ENCODE measurements at places on chromosomes 3 and 15.
A peak's percentile ranks its signal among the peaks of the same experiment; 100 is the strongest.

- no peak for DNase-seq
Observed at GRCh38 chr3:102526865-102527264, 92.0 kb downstream of the ZPLD1 start.

GRCh38 chr3:87732294-87732693, 326.5 kb downstream of the CGGBP1 start:
- no peak for DNase-seq

DNA sequence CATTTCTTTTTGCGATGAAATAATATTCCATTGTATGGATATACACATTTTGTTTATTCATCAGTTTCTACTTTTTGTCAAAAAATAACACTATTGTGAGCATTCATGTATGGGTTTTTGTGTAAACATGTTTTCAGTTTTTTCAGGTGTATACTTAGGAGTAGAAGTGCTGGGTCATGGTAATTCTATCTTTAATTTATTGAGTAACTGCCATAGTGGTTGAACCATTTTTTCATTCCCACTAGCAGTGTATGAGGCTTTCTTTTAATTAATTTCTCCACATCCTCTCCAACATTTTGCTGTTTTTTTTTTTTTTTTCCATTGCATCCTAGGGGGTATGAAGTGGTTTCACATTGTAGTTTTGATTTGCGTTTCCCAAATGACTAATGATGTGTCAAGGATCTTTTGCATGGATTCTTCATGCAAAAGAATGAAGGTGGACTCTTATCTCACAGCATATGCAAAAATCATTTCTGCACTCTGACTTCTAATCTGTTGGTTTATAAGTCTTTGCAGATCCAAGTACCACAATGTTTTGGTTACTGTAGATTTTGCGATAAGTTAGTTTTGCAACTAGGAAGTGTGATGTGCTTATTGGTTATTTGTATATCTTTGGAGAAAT, 12.6 kb downstream of the ATP2C1 start:
- DNase-seq: no peak

GRCh38 chr3:125965505-125965904, 3.5 kb upstream of the ROPN1B start:
- no peak for DNase-seq

- peak; percentile 28 for DNase-seq
Observed at GRCh38 chr15:68383161-68384074, 48.5 kb downstream of the ITGA11 start.

- DNase-seq: no peak
Observed at GRCh38 chr15:91073077-91073476, 27.0 kb upstream of the SV2B start.

DNA sequence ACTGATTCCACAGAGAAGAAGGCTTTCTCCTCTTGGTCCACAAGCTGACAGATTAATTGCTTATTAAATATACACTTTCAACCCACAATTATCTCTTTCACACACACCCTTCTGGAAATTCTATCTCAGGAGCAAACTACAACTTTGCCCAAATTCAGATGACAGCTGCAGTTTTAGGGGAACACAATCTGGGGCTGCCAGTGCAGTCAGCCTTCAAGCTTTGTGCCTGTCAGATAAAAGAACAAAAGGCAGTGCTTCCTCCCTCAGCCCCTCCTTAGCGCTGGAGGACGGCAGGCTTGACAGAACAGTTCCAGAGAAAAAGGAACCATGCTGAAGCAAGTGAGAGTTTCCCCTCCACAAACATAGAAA, 99.6 kb downstream of the TMCC1 start:
- no peak for DNase-seq

DNA sequence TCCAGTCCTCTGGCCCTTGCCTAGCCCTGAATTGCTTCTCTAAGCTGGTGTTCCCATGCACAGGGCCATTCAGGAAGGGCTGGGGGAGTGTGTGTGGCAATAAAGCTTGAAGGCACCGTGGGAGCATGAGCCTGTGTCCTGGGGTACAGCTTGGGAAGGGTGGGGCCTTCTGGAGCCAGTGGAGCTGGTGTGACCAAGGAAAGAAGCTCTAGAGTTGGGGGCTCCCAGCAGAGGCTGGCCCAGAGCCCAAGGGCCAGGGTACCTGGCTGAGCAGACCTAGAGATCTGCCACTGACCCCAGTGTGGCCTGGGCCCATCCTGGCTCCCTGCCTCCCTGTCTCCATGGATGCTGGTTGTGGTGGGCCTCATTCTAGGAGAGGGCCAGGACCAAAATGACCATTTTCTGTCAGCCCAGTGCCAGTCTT, 8.1 kb downstream of the ABTB1 start:
- DNase-seq: no peak

GRCh38 chr3:195249057-195249770, 21.7 kb downstream of the XXYLT1 start:
- no peak for DNase-seq

DNA sequence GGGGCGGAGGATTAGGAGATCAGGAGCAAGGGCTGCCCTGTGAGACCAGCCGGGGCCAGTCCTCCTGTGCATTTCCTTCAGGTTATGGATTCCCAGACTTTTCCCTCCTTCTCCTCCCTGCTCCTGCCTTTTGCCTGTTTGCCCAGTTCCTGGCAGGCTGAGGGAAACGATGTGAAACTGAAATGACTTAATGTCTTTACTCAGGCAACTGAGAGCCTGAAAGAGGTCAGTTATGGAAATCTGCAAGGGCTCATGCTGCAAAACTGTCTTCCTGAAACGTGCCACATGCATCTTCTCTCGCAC, 57.2 kb downstream of the MESD start:
- DNase-seq: no peak

DNA sequence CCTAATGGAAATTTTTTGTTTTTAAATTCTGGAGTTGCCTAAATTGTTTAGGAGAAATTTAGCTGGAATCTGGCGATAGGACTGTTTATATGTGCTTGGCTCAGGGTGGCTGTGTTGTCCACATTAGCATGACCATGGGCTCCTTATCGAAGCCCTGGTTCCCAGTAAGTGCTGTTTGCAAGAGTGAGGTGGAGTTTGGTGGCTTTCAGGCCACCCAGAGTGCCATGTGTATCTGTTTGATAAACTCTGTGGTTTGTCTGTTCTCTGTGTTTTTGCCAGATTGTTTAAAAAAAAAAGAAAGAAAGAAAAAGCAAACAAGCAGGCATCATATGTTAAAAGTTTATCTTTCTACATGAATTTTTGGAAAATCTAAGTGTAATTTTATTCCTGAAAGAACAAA, 51.5 kb downstream of the PLCL2 start:
- no peak for DNase-seq

DNA sequence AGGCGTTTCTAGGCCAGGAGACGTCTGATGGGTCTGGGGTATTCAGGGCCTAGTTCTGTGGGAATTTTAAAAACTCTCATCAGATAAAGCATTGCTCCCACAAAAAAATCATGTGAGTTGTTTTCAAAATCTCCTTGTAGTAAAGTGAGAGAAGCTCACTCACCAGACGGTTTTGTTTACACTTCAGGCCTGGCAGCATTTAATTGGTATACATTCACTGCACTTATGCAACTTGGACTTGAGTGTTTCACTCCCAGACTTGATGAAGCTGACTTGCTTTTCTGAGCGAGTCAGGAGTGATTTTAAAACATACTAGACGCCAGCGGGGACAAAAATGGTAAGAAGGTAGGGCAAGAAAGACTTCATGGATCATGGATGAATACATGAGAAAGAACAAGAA, 75.2 kb downstream of the SLCO3A1 start:
- DNase-seq: no peak

GRCh38 chr3:120169407-120169806, 75.2 kb upstream of the GSK3B start:
- DNase-seq: no peak

- DNase-seq: no peak
Observed at GRCh38 chr3:16897254-16897926, 12.6 kb downstream of the PLCL2 start.

GRCh38 chr3:48756640-48757039, 39.6 kb upstream of the IP6K2 start:
- DNase-seq: no peak

DNA sequence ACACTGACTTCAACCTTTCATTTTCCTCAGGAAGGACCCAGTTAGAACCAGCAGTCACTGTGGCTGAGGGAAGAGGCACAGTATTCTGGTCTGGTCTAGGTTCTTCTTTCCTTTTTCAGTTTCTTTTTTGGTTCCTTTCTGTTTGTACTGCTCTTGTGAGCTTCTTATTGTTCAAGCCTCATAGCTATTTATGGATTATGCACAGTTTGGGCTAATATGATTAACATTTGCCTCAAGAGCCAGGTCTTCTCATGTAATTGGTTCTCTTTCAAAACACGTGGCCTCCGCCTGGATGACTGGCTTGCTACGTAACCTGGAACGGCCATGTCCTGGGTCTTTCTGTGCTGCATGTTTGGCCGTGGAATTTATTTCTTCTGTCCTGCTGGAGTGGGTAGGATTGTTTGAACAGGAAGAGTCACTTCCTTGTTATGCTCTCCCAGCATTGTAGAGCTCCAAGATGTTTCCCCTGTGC, 43.3 kb downstream of the RBMS3 start:
- peak; percentile 14 for DNase-seq

- no peak for DNase-seq
Observed at GRCh38 chr3:151476344-151477018, 15.6 kb upstream of the IGSF10 start.

DNA sequence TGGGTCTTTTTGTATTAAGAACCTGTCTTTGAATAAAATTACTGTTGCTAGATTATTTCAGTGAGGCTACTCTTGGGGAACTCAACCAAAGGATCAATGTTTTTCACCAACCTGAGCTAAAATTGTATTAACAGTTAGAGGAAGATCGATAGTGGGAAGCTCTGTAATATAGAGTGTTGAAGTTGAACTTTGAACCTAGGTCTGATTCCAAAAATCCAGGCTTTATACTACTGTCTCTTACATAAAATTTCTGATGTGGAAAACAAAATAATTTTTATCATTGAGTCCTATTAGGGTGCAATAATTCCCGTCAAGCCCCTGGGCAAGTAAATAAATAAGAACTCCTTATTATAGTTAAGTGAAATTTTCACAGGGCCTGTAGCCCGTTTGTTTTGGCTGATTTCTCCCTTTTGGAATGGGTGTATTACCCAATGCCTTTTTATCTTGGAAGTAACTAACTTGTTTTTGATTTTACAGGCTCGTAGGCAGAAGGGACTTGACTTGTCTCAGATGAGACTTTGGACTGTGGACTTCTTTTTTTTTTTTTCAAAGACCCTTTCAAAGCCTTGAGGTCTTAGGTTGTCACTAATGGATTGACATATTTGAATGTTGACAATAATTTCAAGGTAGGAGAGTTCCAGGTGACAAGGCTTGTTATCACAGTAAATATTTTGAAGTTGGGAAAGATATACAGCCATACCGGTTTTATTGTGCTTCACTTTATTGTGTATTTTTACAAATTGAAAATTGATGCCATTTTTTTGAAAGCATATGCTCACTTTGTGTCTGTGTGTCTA, 276.1 kb downstream of the NFKBIZ start:
- DNase-seq: no peak

- DNase-seq: no peak
Observed at GRCh38 chr3:127423856-127424765, 136.3 kb upstream of the PRR20G start.

DNA sequence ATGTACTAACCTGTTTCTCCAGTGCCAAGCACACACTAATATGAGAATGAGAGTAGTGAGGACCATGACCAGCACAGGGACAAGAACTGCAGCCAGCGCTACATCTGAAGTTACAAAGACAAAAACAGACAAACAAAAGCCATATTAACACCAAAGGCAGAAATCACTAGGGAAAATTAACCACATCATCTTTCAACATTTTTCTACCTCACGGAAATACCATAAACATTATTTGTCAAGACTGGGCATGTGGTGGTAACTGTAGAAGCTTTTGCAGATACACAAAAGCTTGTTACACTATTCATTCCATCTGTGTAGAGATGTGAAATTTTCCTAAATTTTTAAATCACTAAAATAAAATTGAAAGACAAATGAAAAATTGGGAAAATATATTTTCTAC, 44.9 kb downstream of the ST3GAL6 start:
- no peak for DNase-seq

- no peak for DNase-seq
Observed at GRCh38 chr15:74443100-74443909, 9.5 kb upstream of the SEMA7A start.

DNA sequence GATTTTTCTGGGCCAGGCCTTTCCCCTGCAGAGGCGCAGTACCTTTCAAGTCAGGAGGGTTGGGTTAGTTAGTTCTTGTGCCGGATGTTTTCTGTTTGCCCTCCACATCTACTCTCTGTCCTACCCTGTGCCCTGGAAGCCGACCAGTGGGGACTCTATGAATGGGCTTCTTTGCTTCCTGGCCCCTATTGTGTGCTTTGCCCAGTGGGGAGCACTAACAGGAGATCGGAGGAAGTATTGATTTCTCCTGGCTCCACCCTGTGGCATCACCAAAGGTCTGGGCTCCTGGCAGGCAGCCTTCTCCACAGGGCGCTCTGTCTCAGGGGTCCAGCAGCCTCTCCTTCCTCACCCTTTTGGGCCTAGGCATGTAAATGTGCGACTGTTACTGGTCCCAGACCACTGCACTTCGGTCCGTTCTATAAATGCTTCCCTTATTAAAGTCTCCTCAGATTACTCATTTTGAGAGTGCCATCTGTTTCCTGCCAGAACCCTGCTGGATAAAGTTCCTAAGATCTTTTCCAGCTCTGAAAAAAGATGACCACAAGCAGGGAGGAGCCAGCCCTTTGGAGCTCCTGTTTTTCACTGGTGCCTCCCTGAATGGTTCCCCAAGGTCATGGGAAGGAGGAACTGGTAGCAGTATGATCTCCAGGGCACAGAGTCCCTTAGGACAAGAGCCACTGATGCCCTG, 44.5 kb downstream of the CTDSPL start:
- DNase-seq: no peak

- no peak for DNase-seq
Observed at GRCh38 chr15:41921639-41922038, 27.8 kb upstream of the SPTBN5 start.

Data from body of pancreas (tissue), 4 donors.